CD4-positive, alpha-beta T cell treated with Interferon gamma for 1 hour (primary cell): ENCODE measurements at places on chromosomes 12 and 14.

GRCh38 chr14:102696332-102696731 lies 80.9 kb upstream of the TRAF3 start:
- DNase-seq: no peak

DNA sequence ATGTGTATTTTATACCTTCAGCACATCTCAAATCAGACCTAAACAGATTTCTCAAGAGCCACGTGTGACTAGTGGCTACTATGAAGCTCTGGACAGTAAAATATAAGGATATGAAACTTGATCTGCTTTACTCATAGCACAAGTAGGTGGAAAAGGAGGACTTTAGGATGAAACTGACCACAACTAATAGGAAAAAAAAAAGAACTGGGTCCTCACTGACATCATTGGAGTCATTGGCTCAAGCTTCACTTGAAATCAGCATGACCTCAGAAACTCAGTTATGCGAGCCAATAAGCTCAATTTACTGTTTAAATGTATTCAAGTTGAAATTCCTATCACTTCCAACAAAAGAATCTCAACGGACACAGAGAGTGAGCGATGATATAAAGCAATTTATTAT lies 34.1 kb upstream of the CIT start:
- no peak for DNase-seq

DNA sequence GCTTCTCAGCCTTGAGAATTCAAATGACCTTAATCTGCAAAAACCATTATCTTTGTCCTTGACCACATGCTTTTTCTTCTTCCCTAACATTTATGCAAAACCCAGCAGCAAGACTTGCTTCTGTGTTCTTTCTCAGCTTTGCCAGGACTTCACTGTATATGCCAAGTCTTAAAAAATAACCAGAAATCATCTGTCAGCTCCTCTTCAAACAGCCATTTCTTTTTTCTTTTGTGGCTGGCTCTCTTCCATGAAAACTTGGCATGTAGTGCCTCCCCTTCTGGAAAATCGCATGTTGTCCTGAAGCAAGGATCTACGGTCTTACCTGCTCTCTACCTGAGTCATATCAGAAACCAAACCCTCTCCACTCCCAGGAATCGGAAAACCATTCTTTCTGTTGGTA lies 364.9 kb downstream of the RPS29 start:
- no peak for DNase-seq

DNA sequence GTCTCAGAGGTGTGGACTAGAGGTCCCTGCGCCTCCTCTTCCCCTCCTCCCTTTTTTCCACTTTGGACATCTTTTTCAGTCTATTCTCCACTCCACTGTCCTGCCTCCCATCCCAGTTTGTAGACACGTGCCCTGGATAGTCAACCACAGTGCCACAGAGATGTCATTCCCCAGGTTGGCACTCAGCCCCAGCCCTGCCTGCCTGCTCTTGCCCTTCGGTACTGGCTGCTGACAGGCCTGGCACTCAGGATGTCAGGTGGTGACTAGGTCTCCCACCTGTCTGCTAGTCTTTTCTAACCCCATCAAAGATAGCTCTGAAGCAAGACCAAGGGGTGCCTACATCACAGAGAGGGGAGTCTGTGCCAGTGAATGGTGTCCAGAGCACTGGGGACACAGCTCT lies 15.8 kb downstream of the KRT71 start:
- DNase-seq: no peak

DNA sequence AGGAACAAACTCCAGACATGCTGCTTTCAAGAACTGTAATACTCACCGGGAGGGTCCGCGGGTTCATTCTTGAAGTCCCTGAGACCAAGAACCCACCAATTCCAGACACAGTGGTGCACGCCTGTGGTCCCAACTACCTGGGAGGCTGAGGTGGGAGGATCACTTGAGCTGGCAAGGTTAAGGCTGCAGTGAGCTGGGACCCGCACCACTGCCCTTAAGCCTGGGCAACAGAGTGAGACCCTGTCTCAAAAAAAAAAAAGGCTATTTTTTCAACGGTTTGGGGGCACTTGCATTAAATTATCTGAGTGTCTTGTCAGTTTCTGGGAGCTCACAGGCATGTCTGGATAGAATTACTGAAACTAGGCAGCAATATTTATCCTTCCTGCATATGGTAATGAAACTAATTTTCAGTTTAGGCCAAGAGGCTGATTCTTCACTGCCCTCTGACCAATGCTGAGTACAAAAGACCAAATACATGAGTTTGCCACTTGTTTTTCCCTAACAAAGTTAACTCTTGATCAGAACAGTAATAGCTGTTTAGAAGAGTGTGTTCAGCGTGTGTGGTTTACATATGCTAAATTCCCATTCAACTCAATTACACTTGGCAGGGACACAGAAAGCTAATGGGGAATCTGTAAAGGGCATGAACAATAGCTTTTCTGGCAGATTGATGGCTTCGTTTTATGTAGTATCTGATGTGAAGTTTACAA lies 65.8 kb upstream of the RASSF3 start:
- no peak for DNase-seq

DNA sequence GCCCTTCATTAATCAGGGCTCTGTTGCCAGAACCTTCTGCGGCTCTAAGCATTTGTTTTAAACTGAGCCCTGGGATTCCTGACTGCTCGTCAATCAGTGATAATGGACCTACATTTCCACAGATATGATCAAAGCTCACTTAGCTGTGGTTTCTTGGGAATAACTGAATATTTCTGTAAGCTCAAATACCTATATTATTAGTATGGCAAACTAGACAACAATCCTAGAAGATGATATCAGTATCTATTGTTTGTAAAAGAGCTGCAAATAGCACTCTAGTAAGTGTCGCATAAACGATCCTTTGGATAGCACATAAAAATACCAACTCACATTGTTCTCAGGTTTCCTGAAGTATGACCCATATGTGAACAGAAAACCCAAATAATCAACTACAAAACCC lies 150.4 kb downstream of the PPM1H start:
- DNase-seq: no peak

DNA sequence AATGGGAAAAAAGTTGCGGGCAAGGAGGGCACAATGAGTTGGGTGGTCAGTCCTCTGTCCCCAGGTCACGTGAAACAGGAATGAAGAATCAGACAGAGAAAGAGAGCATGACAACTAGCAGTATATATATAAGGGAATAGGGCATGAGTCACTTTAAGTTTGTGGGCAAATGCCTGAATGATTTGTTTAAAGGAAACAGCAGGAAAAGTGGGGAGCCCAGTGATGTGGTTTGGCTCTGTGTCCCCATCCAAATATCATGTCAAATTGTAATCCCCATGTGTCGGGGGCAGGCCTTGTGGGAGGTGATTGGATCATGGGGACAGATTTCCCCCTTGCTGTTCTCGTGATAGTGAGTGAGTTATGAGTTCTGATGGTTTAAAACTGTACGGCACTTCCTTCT lies 195.3 kb upstream of the IGF1 start:
- DNase-seq: no peak

DNA sequence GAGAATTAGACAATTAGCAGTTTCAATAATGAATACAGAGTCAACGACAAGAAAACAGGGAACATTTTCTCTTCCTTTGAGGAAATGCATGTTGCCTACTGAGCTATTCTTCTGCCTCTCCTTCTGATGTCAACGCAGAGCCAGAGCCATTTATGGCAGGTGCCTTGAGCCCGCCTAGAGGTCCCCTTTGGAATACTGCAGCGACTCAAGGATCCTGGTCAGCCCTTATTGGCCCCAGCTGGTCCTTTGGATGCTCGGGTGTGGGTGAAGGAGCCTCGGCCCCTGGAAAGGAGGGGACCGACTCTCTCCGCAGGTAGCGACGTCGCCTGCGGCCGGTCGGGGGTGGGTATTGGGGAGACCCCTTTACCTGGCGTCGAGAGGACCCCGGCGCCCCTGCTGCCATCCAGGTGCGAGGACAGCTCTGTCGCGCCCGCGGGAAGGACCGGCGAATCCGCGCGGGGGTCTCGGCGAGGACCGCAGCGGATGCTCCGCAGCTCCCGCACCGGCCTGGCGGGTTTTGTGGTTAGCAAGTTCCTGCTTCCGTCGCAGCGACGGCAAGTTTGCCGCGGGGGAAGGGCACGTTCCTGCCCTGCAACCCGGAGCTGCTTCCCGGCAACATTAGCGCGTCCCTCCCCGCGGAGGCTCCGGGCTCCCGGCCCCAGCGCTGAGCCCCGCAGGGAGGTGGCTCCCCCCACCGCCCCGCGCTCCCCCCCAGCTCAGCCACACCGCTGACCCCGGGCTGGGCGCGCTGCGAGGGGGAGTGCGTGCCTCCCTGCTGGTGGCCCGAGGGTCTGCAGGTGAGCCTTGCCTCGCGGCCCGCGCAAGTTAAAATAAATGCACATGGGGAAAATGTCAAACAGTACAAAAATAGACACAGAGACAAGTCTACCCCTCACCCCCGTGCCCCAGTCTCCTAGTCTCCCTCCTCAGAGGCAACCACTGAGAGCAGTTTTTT lies at the start of gene MANSC1:
TSS of gene MANSC1 (minus strand) at position 532 of the 955 bp plus-strand sequence. CDS start 6,928 bp downstream, outside the sequence.
- peak; percentile 54 for DNase-seq

DNA sequence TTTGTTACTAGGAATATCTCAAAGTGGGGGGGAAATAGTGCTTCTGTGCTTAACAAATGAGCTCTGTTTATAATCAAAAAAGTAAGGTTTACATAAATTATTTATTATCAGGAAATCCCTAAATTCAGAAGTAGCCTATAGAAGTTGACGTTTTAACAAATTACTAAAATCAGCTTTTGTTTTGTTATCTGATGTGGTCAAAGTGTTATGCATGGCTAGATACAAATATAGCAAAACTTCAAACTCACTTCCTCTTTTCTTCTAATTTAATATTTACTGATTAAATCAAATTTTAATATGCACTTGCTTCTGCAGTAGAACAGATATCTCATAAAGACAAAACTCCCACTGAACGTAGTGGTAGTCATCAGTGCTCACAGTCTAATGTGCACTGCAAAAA lies 47.5 kb downstream of the GARIN6 start:
- no peak for DNase-seq

- DNase-seq: no peak
Measured at GRCh38 chr12:92292016-92292415, 146.4 kb upstream of the BTG1 start.

DNA sequence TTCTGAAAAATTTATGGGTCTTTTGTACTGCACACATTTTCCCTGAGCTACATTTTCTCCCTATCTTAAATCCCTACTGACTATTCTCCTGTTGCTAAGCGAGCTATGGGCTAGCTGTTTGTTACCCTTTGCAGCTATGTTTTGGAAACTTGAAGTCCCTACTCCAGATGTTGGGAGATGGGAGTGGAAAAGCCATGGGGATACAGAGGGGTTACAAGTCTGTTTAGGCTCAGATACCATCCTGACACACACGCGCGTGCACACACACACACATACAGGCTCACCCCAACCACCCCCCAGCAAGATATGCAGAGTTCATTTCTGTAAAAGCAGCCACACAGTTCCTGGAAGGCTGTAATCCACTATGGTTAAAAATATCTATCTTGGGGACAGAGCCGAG lies 15.8 kb downstream of the ATP5MC2 start:
- no peak for DNase-seq

- peak; percentile 43 for DNase-seq
Measured at GRCh38 chr12:53190108-53190729, 9.5 kb upstream of the CSAD start.

DNA sequence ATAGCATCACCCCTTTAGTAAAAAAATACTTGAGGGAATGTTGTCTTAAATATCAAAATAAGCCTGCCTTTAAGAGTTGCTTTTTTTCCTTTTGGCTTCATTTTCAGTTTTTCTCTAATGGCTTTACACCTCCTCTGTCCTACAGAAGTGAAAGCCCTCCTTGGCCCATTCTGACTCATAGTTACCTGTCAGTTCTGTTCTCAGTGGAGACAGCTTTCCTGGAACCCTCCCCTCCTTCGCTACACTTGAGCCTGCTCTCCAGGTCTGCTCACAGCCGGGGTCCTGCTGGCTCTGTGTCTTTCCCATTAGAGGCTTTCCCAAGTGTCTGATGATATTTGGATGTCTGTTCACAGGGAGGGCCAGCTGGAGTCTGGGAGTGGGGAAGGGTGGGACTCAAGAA lies 84.0 kb downstream of the PELI2 start:
- DNase-seq: no peak

GRCh38 chr14:22794551-22794951 lies 20.7 kb downstream of the SLC7A7 start:
- peak; percentile 31 for DNase-seq

DNA sequence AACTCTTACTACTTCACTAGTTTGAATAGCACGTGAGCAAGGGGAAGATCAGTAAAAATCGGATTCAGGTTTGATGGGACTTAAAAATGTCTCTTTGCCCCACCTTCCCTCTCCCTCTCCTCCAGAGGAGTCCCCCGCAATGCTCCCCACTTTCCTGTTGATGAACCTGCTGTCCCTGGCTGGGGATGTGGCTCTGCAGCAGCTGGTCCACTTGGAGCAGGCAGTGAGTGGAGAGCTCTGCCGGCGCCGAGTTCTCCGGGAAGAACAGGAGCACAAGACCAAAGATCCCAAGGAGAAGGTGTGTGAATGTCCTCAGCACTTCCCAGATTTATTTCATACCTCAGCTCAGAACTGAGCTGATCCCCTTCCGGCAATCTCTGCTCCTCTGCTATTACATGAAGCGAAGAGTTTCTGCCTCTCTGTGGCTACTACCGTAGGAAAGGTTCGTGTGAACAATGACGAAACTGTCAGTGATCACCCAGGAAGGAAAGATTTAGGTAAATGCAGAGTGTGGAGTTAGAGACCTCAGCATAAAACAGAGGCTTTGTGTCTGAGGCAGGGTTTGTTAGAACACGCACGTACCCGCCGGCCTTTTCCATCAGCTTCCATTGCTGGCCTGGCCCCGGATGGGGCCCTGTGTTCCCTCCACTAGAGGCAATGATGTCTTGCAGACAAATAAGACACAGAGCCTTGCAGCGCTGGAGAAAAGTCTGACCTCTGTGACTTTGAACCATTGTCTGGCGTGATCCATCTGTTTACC lies 7.4 kb upstream of the GAPDH start:
- no peak for DNase-seq

- no peak for DNase-seq
Measured at GRCh38 chr14:92717571-92718042, 30.8 kb downstream of the LGMN start.

DNA sequence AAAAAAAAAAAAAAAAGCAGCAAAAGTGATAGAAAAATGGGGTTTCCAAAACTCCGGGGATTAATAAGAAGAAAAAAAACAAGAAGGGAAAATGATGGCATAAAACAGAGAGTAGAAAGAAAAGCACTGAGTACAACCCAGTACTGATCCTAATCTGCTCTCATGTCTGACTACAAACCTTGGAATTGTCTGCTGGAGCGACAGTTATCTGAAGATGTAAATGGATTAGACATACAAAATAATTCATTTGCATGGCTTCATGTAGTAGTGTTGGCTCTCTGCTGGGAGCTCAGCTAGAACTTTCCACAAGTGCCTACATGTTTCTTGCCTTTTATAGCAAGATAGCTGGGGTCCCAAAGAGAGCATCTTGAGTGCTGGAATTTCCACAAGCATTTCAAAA lies 34.2 kb downstream of the ZCRB1 start:
- DNase-seq: no peak
